NCI-H187 treated with DMSO at 0.1 percent for 48 hours (cell line): ENCODE measurements at places on chromosomes 13 and 19.

GRCh38 chr13:92573467-92574057 lies 653.0 kb upstream of the GPC6 start:
- no peak for DNase-seq

DNA sequence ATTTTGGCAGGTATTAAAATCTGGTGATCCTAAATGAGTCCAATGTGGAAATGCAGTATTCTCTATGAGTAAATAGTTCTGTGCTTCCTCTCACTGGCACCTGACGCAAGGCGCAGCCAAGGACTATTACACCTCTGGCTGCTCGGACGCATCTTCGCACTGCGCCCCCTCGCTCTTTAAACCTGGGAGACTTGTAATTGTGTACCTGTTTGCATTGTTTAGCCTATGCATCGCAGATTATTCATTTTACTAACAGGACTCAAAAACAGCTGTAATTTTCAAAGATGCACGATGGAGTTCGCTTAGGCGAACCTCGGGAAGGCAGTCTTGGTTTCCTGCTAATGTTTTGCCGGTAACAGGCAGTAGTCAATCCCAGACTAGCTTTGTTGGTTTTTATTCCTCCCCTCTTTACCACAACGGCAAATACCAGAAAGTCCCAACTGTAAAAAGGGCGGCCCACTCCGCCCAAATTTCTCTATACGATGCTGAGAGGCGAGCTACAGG lies 113.2 kb downstream of the KCNRG start:
- DNase-seq: no peak

- no peak for DNase-seq
Observed at GRCh38 chr13:112374271-112374670, 1.9 kb upstream of the SPACA7 start.

DNA sequence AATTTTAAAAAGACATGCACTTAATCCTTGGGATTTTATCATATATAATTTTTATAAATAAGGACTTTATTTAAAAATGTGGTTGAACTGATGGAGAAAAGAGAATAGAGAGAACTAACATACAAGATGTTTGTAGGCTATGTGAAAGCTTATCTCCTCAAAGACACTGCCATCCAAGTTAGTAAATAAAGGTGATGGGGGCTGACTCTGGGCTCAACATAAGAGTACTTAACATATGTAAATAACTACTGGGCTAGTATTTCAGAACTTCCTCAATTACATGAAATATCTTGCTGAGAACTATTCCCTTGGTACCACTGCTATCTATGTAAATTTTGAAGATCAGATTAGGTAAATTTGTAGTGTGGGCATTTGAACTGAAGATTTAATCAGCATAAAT lies 1017.3 kb upstream of the PCDH20 start:
- DNase-seq: no peak

GRCh38 chr13:19845758-19846157 lies 17.7 kb downstream of the ZMYM5 start:
- no peak for DNase-seq

DNA sequence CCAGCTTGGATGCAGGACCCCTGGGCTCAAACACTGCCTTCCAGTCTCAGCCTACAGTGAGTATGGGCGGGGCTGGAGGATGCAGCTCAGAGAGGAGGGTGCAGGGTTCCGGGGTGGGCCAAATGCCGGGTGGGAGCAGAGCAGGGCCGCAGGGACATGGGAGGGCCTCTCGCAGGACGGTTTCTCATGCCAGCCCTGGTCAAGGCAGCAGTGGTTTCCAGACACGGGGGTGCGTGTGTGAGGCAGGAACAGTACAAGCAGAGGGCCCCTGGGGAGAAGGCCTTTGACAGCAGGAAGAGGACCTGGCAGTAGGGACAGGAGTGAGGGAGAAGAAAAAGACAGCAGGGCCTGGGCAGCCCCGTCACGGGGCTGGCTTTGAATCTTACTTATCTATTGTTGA lies 34.1 kb downstream of the CRTC1 start:
- no peak for DNase-seq

- DNase-seq: no peak
Observed at GRCh38 chr19:1151037-1151724, 22.9 kb downstream of the SBNO2 start.

DNA sequence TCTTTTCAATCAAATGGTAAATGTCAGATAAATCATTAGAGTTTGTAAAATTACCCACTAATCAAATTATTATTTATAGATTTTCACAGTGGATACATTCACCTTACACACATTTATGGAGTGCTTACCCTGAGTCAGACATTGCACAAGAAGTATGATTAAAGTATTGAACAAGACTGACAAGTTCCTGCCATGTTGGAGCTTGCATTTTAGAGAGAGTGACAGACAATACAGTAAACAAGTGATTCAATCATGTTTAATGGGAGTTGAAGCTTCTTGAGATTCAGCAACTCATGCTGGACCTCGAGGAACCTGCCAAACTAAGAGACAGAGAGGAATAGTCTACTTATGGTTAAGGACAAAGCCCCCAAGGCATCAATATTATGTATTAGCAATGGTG lies 487.8 kb downstream of the PCDH17 start:
- DNase-seq: no peak

GRCh38 chr13:106063591-106064313 lies 471.7 kb downstream of the EFNB2 start:
- DNase-seq: no peak

DNA sequence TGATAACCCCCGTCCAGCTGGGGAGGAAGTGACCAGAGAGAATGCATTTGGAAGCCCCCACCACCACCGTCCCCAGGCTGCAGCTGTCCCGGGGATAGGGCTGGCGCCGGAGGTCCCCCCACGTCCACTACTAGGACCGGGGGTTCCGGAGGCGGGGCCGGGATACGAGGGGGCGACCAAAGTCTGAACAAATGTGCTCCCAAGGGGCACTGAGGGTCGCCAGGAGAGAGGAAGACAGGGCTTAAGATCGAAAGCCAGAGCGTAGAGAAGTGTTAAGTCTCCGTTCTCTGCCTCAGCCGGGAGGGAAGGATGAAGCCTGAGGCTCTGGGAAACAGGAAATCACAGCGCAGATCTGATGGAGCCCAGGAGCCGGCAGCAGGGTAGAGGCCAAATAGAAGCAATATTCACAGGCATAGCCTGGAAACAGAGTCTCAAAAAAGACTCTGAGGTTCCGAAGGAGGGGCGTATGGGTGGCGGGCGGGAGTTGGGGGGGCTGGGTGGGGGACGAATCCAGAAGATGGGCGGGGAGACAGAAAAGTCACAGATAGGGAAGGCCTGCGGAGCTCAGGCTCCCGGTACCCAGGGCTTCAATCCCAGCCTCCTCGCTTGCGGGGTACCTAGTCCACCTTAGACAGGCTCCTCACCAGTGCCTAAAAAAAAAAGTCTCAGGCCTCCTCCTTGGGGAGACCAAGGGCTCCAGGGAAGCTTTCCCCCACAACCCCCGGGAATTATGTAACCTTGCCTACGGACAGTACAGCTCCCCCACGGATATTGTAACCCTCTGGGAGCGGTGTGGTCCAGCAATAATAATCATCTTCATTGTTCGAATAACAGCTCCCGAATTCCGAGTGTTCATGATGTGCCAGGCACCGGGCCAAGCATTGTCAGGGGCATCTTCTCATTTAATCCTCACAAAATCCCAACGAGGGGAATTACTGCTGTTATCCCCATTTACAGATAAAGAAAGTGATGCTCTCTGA lies 1.1 kb upstream of the ERF start:
- no peak for DNase-seq

- no peak for DNase-seq
Observed at GRCh38 chr13:27461940-27462584, 11.7 kb upstream of the MTIF3 start.

- no peak for DNase-seq
Observed at GRCh38 chr13:19910336-19911072, 47.1 kb upstream of the ZMYM5 start.

DNA sequence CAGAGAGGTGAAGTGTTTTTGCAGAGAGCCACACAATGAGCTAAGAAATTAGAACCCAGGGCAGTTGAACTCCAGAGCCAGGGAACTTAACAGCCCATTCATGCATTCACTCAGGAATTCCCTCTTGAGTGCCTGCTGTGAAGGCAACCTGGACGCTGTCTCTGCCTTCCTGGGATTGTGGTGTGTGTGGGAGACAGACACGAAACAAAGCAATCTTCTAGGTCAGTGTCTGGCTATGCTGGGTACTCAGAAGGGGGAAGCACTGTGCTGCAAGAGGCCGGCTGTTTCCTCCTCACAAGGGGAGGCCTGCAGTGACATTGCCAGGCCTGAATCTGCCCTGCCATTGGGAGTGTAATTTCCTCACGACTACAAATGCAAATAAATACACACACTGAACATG lies 9.7 kb downstream of the BCKDHA start:
- DNase-seq: no peak

DNA sequence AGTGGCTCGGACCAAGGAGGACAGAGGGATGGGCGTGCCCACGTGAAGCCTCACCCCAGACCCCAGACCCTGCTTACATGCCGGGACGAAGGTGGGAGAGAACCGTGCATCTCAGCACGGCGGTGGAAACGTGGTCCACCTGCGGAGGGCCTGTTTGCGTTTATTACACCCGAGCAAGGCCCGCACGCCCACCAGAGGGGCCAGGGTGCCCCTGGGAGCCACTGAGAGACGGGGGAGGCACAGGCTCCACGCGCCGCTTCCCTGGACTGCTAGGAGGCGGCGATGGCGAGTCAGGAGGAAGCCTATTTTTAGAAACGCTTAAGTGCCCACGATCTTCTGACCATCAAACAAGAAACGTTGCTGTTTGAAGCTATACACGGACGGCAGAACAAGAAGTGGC lies 80.7 kb downstream of the ATP11A start:
- DNase-seq: no peak
